ENCODE measurements at places on chromosomes 12 and 14.

GRCh38 chr12:47270782-47271664 lies 191.3 kb upstream of the AMIGO2 start:
- no peaks in the 10 kb centered on the region for H3K36me3 ChIP-seq
- no peak for DNase-seq
- H3K27ac ChIP-seq: no peak overlapping the region
- H3K27me3 ChIP-seq: no peaks in the 10 kb centered on the region
- H3K4me1 ChIP-seq: peaks cover 3% of the 10 kb centered on the region

GRCh38 chr14:89180546-89180945 lies 236.5 kb downstream of the FOXN3 start:
- no peak overlapping the region for H3K27ac ChIP-seq
- no peak for DNase-seq
- H3K27me3 ChIP-seq: no peaks in the 10 kb centered on the region
- H3K36me3 ChIP-seq: peaks cover 7% of the 10 kb centered on the region
- H3K4me1 ChIP-seq: peaks cover 9% of the 10 kb centered on the region
- H3K4me3 ChIP-seq: no peak overlapping the region

DNA sequence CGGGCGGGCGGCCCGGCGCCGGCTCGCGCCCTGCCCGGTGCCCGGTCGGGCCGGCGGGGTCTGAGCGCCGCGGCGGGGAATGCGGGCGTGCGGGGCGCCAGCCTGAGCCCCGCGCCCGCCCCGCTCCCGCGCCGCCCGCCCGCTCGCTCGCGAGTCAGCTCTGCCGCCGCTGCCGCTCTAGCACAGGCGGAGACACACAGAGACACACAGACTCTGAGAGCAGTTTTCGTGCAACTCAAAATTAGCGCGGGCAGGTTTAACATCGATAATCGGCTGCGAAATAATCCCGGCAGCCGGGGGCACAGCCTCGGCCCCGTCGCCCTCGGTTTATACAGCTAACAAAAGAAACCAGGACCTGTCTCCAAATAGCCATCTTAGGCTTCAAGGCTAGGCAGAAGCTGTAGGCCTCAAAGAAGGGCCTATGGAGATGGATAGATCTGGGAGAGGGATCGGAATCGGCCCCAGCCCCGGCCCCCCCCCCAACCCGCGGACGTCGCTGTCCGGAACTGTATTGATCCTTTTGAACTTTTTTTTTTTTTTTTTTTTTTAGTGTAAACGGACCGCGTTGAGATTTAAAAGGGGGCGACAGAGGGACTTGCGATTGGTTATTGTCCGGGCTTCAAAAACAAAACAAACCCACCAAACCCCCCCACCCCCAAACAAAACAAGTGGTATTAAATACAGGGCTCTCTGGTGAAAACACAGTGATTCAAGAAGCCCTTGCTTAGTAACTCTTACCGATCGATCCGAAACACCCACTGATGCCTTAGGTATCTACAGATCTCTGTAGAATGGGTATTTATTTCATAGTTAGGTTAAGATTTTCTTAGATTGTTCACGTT lies 1.1 kb downstream of the ARID2 start:
- peak overlapping the region; percentile 99 for H3K27ac ChIP-seq
- H3K4me1 ChIP-seq: no peaks in the 10 kb centered on the region
- H3K4me3 ChIP-seq: peak overlapping the region; percentile 93
- DNase-seq: peak; percentile 66
- no peaks in the 10 kb centered on the region for H3K27me3 ChIP-seq
- H3K36me3 ChIP-seq: peaks cover 5% of the 10 kb centered on the region

- H3K4me3 ChIP-seq: no peak overlapping the region
- H3K27me3 ChIP-seq: no peaks in the 10 kb centered on the region
- no peaks in the 10 kb centered on the region for H3K36me3 ChIP-seq
- no peak for DNase-seq
Measured at GRCh38 chr12:91388573-91388972, 206.0 kb upstream of the DCN start.

DNA sequence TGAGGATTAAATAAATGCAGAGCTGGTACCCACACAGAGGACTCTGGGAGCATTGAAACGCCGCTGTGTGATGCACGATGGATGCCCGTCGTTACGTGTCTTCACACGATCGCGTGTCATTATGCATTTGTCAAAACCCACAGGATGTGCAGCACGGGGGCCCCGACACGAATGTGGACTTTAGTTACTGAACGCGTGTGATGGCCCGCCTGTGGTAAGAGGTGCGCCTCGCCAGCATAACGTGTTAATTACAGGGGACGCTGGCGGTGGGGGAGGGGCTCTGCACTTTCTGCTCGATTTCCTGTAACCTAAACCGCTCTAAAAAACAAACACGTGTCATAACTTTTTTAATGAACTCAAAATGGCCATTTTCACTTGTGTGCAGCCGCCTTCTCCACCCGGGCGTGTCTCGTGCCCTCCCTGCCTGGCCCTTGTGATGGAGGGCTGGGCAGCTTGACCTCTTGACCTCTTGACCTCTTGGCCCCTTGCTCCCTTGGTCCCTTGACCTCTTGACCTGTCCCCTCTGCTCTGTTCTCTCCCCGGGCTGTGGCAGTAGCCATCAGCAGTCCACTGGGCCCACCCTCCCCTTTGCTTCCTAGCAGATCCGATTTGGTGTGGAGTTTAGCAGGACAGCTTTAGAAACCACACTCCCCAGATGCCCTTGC lies 33.7 kb upstream of the GALNT9 start:
- H3K27ac ChIP-seq: no peak overlapping the region
- no peak overlapping the region for H3K4me3 ChIP-seq
- H3K4me1 ChIP-seq: no peaks in the 10 kb centered on the region
- no peak for DNase-seq

- no peaks in the 10 kb centered on the region for H3K4me1 ChIP-seq
- no peak overlapping the region for H3K4me3 ChIP-seq
Measured at GRCh38 chr12:29907461-29907860, 123.7 kb upstream of the TMTC1 start.

DNA sequence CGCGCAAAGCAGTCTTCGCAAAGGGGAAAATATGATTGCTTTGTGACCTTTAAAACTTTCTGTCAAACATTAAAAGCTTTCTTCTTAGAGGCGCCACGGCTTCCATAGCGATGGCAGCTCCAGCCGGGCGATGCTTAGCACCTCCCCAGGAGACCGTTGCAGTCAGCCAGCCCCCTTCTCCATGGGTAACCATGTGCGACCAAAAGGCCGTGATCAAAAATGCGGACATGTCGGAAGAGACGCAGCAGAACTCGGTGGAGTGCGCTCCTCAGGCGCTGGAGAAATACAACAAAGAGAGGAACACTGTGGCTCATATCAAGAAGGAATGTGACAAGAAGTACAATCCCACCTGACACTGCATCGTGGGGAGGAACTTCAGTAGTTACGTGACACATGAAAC lies 12.7 kb upstream of the STON2 start:
- no peak overlapping the region for H3K4me3 ChIP-seq
- H3K4me1 ChIP-seq: peaks cover 2% of the 10 kb centered on the region
- DNase-seq: no peak
- no peaks in the 10 kb centered on the region for H3K27me3 ChIP-seq

DNA sequence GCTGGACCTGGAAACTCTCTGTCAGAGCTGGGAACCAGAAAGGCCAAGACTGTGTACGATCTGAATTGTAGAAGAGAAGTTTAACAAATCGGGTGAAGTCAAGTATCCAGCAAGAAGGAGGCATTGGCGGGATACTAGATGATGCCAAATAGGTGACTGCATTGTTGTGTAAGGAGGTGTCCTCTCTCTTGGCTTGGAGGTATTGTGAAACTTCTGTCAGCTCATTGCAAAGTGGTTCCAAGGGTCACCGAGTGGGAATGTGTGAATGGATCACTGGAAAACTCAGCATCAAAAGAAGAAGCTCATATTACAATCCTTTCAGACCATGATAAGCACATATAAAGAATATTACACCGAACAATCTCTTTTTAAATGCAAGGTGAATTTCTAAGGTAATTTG lies 11.7 kb downstream of the NAV3 start:
- no peak overlapping the region for H3K4me3 ChIP-seq
- DNase-seq: no peak
- no peak overlapping the region for H3K27ac ChIP-seq
- H3K4me1 ChIP-seq: no peaks in the 10 kb centered on the region

GRCh38 chr12:123705935-123706334 lies 6.2 kb upstream of the ATP6V0A2 start:
- no peaks in the 10 kb centered on the region for H3K27me3 ChIP-seq
- no peaks in the 10 kb centered on the region for H3K4me1 ChIP-seq
- H3K4me3 ChIP-seq: no peak overlapping the region

GRCh38 chr14:68979722-68980451 lies 785 bp upstream of the ACTN1 start:
- H3K27ac ChIP-seq: peak overlapping the region; percentile 95
- H3K36me3 ChIP-seq: peaks cover 11% of the 10 kb centered on the region
- H3K4me3 ChIP-seq: peak overlapping the region; percentile 79
- peaks cover 39% of the 10 kb centered on the region for H3K4me1 ChIP-seq
- peak; percentile 58 for DNase-seq

GRCh38 chr14:82915381-82915780 lies 1381.7 kb upstream of the SEL1L start:
- no peak overlapping the region for H3K4me3 ChIP-seq
- no peaks in the 10 kb centered on the region for H3K36me3 ChIP-seq
- H3K4me1 ChIP-seq: no peaks in the 10 kb centered on the region
- no peak for DNase-seq
- H3K27me3 ChIP-seq: no peaks in the 10 kb centered on the region
- H3K27ac ChIP-seq: no peak overlapping the region

- H3K4me3 ChIP-seq: no peak overlapping the region
- no peak for DNase-seq
- H3K27me3 ChIP-seq: no peaks in the 10 kb centered on the region
- no peaks in the 10 kb centered on the region for H3K4me1 ChIP-seq
- H3K27ac ChIP-seq: no peak overlapping the region
- peaks cover 26% of the 10 kb centered on the region for H3K36me3 ChIP-seq
Measured at GRCh38 chr14:92657457-92658142, 90.8 kb downstream of the LGMN start.

DNA sequence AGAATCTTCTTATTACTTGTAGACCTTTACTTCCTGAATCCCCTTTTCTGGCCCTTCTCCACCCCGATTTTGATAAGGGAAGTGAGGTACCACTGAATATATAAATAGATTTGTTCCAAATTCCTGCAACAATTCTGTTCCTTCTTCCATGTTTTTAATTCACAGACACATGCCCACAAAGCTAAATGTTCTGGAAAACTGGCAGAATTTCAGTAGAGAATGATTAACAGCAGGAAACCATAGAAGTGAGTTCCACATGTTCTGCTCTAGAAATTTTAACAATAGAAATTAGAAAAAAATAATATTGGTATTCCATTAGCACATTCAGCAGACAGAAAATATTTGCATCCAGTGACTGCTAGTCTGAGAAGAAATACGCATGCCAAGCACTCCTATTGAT lies 139.6 kb downstream of the SLC2A13 start:
- H3K4me3 ChIP-seq: no peak overlapping the region
- DNase-seq: no peak
- no peaks in the 10 kb centered on the region for H3K36me3 ChIP-seq
- H3K4me1 ChIP-seq: no peaks in the 10 kb centered on the region
- no peak overlapping the region for H3K27ac ChIP-seq

DNA sequence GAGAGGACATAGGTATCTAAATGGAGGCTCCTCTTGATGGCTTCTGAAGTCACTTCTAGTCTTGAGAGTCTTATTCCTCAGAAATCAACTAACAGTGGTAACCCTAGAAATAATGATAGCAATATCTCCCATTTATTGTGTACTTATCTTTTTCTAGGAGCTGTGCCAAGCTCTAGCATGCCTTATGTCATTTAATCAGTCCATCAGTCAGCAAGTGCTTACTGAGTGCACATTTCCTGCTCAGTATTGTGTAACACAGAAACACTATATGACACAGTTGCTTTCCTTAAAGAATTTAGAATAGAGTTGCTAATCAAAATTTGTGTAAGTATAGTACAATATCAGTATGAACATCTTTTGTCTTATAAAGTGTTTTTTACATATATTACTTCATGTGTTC lies 36.6 kb downstream of the KRT76 start:
- H3K4me1 ChIP-seq: no peaks in the 10 kb centered on the region
- no peak for DNase-seq
- H3K4me3 ChIP-seq: no peak overlapping the region
- no peak overlapping the region for H3K27ac ChIP-seq

GRCh38 chr12:108826101-108826806 lies 31.1 kb downstream of the SSH1 start:
- H3K27me3 ChIP-seq: no peaks in the 10 kb centered on the region
- peaks cover 34% of the 10 kb centered on the region for H3K4me1 ChIP-seq

- H3K36me3 ChIP-seq: no peaks in the 10 kb centered on the region
- H3K4me3 ChIP-seq: no peak overlapping the region
- H3K27me3 ChIP-seq: no peaks in the 10 kb centered on the region
- peaks cover 6% of the 10 kb centered on the region for H3K4me1 ChIP-seq
- DNase-seq: no peak
Measured at GRCh38 chr12:57456145-57456700, 1.1 kb downstream of the INHBE start.

DNA sequence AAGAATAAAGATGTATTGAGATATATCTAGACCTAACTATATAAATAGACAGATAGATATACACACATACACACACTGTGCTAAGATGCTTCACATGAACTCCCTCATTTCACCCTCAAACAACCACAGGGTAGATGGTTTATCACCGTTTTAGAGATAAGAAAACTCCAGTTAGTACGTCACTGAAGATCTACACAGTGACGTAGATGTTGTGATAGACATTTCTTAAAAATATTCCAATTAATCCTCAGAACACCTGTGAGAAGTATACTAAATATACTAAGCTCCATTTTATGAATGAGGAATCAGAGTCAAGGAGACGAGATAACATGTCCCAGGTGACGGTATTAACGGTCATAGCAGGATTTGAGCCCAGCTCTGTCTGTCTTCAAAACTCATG lies 31.5 kb downstream of the CCDC60 start:
- H3K4me3 ChIP-seq: no peak overlapping the region
- peaks cover 3% of the 10 kb centered on the region for H3K4me1 ChIP-seq
- H3K27me3 ChIP-seq: no peaks in the 10 kb centered on the region
- H3K27ac ChIP-seq: no peak overlapping the region
- H3K36me3 ChIP-seq: no peaks in the 10 kb centered on the region
- no peak for DNase-seq

DNA sequence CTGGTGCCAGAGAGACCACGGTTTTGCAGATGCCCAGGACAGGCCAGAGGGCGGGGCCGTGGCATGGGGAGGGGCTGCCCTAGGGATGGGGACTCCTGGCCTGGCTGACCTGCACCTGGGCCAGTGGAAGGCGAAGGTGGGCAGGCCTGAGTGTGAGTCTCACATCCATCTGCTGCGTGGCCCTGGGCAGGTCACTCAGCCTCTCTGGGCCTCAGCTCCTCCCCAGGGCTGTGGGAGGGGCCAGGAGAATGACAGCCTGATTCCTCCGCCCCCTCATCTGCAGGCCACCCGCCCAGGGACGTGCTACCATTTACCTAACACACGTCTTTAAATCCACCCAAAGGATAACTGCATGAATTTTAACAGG lies 90.9 kb downstream of the GALNT9 start:
- no peaks in the 10 kb centered on the region for H3K4me1 ChIP-seq
- H3K27ac ChIP-seq: no peak overlapping the region
- no peaks in the 10 kb centered on the region for H3K27me3 ChIP-seq
- no peaks in the 10 kb centered on the region for H3K36me3 ChIP-seq
- H3K4me3 ChIP-seq: no peak overlapping the region

DNA sequence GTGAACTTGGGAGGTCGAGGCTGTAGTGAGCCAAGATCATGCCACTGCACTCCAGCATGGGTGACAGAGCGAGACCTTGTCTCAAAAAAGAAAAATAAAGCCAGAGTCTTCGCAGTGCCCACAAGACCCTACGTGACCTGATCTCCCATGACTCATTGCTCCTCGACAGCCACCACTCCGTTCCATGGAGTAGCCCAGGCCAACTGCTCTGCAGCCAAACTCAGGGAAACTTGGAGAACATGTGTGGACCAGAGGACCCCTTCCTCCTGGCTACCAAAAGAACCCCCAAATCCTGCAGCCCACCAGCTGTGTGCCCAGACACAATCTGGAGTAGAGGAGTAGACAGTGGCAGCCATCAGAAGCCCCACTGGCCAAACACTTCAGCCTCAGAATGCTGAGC lies 32.1 kb upstream of the PPP2R5C start:
- H3K4me1 ChIP-seq: peaks cover 8% of the 10 kb centered on the region
- no peaks in the 10 kb centered on the region for H3K36me3 ChIP-seq
- no peaks in the 10 kb centered on the region for H3K27me3 ChIP-seq
- no peak overlapping the region for H3K4me3 ChIP-seq

All from trophoblast cell (in vitro differentiated cells and primary cell).